ENCODE measurements at places on chromosomes 2 and 18.
A peak's percentile ranks its signal among the peaks of the same experiment; 100 is the strongest.

GRCh38 chr2:236295481-236295880 is 31.3 kb upstream of the ASB18 start:
- DNase-seq, result no peak

GRCh38 chr2:144711630-144712549 is 192.0 kb upstream of the ZEB2 start:
- no peak for DNase-seq

DNA sequence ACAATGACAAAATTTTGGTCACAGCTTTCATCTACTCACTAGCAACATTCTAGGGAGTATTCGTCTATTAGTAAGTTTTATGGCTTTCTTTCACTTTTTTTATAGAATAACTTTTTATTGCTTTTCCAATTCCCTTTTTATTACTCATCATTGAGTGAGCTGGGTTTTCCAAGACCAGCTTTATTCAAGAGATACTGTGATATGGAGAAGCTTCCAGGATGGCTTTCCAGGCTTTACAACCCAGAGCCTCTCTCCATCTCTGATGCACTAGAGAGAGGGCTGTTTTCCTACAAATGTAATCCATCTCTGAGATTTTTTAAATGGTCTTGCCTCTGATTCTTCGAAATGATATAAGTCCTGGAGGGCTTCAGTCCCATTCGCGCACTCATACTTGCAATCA is 118.3 kb downstream of the LDLRAD4 start:
- DNase-seq, result no peak

DNA sequence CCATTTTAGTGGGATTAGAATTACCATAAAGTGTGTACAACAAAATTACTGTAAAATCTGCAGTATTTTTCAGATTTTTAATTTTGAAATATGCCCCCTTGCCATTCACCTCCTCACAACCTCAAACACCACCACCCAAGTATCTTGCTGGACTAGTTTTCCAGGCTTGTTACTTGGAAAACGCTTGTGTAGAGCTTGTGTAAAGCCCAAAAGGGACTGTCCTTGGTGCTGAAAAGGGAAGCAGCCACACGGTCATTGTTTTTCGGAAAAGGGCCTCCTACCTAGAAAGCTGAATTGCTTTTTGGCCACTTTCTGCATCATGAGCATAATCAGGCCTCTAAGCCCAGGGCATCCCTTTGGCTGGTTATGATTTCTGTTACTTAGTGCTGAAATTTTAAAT is 563.4 kb downstream of the LRRTM4 start:
- DNase-seq, result no peak

DNA sequence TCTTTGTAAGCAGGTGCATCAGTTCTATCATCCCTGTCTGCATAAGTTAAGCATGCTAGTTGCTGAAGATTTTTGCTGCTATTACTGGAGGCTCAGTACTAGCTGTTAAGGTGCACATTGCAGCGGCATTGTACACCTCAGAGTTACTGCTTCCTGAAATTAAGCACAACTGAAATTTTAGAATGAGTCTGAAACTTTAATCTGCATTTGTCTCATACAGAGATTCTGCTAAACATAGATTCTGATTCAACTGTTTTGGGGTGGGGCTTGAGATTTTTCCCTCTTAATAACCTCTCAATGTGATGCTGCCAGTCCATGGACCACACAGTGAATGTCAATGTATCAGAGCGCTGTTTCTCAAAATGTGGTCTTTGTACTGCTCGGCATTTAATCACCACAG is 585.7 kb upstream of the GCFC2 start:
- no peak for DNase-seq

- no peak for DNase-seq
These were observed 654 bp upstream of the ASB1 start for GRCh38 chr2:238425979-238426567.

DNA sequence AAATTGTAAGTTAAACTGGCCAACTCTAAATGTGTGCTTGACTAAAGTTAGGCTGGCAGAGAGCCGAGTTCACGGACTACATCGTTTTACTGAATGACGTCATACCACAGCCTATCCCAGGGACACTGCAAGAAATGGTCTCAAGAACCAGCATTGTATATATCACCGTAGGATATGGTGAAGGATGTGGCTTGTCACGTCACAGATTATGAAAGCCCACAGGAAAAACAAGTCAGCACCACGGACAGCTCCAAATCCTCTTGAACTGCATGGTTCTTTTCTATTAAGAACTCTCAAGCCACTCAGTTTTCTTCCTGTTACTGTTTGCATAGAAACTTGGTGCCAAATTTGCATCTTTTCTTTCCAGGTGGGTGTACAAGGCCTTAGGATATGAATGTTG is 85.1 kb upstream of the ACAA2 start:
- peak; percentile 57 for DNase-seq

DNA sequence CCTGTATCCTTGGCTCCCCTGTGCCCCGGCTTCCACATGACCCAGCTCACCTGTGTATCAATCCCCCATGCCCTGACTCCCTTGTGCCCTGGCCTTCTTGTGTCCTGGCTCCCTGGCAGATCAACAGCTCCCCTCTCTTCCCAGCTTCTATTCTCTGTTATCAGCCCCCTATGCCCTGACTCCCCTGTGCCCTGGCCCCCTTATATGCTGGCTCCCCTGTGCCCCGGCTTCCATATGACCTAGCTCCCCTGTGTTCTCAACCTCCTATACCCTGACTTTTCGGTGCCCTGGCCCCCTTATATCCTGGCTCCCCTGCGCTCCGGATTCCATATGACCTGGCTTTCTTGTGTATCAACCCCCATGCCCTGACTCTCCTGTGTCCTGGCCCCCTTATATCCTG is 209.2 kb downstream of the LOXHD1 start:
- no peak for DNase-seq

DNA sequence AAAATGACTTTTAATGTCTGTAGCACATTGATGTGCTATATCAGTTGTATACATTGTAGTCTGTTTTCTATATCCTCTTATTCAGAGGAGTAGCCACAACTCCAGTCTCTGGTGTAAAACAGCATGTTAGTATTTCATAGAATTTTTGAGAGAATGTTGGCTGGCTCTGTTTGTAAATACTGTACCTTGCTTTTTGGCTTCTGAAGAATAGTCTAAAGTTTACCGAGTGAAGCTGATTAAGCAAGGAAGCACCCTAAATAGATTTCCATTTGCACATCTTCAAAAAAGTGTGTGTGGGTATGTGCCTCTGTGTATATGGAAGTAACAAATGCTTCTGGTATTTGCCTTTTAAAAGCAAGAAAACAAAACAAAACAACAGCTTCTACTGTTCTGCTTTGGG is 50.5 kb downstream of the MAP4K4 start:
- no peak for DNase-seq

DNA sequence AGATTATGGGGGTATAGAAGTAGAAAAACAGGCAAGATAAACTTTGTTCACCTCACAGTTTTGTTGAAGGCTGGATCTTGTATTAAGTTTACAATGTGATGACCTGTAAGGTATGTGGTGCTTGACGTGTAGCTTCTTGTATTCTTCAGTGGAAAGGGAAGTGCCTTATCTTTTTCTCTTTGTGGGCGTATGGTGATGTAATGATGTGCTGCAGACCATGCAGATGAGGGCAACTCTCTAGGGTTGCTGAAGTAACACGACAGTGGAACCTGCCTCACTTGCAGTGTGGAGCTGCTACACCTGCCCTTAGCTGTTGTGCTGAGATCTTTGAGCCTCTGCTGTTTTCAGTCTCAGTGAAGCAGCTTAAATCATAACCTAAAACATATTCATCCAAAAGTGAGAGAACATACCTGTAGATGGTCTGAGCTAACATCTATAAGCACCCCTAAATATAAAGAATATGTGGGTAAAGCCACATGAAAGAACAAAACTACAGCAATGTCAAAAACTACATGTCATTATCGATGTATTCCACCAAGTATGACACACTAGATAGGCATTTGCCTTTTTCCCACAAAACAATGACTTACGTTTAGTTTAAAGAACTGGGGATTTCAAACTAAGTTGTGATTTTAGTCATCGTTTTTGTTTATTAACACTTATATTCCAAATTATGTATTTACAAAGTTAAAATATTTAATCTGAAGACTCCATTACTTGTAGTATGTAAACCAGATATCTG is 1144.1 kb downstream of the CNTNAP5 start:
- no peak for DNase-seq
